ENCODE measurements at places on chromosomes 11 and 22.

DNA sequence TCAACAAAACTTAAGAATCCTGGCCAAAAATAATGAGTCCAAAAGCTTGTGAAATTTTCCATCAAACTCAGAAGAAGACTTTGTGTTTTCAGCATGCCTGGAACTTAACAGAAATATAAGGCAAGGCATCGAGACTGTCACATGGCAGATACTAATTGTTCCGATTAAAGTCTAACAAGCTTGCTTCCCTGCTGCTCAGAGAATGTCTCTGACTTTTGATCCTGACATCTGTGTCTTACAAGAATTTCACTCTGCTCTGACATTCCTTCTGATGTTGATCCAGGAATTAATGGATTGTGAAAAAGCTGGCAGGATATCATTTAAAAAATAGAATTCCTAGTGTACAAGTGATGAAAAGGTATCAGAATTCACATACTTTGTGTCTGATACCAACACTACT, 170.2 kb downstream of the DCDC1 start:
- no peak for DNase-seq

- no peak for DNase-seq
These were observed 16.9 kb downstream of the MRGPRG start for GRCh38 chr11:3201677-3202181.

DNA sequence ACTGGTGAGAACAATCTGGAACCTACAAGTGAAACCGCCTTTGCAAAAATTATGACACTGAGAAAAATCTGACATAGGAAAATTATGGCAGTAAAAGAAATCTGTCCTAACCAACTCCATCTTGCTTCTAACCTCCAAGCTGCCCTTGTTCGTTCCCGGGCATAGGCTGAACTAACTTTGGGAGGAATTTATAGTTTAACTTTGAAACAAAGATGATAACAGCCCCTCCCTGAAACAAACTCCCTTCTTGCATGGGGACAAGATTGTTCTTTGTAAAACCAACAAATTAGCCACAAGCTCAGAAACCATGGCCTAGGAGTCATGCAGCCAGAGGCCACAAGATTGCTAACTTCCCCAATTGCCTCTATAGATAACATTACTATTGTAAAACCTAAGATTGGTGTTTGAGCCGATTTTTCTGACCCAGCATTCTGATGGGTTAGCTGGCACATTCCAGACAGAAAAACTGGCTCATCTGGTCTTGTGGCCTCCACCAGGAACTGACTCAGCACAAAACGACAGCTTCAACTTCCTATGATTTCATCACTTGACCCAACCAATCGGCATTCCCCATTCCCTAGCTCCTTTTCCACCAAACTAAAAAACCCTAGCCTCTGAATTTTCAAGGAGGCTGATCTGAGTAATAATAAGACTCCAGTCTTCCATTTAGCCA, 3.6 kb upstream of the CCDC81 start:
- no peak for DNase-seq

DNA sequence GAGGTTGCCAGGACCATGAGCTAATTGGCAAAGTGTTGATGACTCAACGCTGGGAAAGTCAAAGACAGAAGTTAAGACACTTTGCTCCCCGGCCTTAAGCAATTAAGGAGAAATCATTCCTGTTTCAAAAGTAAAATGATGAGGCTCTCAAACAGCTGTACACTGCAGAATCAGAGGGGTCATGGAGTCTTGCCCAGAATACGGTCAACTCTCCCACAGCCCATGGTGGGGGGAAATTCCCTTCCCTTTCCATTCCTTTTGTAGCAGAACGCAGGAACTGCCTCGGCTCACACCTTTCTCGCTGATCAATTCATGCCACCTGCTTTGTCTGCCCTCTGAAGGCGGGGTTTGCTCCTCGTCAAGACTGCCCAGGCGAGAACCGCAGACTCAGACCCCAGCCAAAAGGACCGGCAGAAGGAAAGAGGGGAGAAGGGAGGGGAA, 52.8 kb downstream of the MN1 start:
- DNase-seq = no peak

DNA sequence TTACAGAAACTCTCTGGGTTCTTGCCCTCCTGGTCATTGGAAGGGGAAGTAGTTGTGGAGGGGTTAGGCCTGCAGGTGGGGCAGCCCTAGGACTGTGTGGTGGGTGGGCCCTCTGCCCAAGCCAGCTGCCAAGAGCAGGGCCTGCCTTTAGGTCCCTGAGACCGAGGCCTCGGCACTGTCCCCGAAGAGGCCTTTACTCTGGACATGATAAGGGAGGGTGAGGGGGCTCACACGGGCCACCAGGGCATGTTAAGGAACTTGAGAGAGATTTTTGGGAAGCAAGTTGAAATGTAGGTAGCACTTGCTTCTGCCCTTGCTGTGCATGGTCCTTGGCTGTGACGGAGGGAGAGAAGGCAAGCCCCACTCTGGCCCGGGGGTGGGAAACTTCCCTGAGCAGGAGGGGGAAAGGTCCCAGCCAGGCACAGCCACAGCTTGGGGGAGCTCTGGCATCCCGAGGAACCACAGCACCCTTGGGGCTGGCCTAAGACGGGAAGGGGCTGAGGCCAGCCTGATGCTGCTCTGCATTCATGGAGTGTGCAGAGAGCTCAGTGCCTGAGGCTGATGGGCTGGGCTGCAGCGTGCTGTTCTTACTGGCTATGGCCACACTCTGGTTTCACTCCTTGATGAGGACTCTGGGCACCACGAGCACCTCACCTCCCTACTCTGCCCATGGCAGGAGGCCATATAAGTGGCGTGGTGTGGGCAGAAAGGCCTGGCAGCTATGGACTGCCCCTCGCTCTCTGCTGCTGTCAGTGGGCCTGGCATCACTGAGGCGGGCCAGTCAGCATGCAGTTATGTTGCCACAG, 7.8 kb upstream of the RANBP1 start:
- no peak for DNase-seq

- DNase-seq = no peak
These were observed 187.0 kb downstream of the DSCAML1 start for GRCh38 chr11:117610045-117610444.

GRCh38 chr11:65780770-65781151, at the start of gene AP5B1:
Gene AP5B1 (minus strand): TSS chr11:65780976. CDS start chr11:65780591, 385 bp downstream.
- no peak for DNase-seq

GRCh38 chr11:61756452-61757212, 4.2 kb downstream of the MYRF start:
- no peak for DNase-seq

DNA sequence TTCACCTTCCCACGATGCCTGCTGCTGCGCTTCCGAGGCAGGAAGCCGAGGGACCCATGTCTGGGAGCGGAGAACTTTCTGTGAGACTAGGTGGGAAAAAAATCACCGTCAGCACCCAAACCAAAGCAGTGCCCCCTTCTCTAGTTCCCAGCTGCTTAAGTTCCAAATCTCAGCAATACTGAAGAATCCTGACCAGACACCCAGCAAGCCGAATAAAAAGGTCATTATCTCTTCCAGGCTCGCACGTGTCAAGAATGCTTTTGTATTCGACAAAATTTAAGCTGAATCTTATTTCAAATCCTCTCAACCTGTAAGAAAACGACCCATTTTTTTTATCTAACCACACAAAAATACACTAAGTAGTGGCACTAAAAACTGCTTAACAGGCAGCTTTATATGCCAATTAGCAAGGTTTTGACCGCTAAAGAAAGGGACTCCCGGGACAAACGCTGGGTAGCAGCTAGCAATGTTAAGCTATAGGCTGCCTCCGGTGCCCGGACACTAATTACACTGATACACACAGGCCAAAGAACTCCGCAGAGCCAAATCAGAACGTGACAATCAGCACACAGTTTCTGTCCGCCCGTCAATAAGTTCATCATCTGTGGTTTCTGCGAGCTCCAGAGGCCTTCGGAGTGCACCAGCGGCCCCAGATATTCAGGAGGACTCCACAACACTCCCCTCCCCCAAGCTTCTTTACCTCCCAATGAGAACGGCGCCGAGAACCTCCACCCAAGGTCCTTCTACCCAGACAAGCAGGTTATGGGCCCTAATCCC, 728 bp downstream of the RPL3 start:
- no peak for DNase-seq

DNA sequence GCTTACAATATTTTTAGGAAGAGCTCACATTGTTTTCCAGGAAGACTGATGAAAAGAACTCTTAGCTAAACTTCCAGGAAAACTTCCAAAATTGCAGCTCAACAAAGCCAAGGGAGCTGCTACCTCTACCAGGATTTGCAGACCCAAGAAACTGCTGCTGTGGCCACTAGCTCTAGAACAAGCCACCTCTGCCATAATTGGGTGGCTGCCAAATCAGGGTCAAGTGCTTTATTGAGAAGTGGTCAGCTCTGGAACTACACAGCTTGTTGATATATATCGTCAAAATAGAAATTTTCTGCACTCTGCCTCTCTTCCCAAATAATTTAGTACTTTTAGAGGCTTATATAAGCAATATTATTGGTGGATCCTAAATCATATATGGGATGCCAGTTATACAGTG, 371.8 kb upstream of the CHORDC1 start:
- no peak for DNase-seq

DNA sequence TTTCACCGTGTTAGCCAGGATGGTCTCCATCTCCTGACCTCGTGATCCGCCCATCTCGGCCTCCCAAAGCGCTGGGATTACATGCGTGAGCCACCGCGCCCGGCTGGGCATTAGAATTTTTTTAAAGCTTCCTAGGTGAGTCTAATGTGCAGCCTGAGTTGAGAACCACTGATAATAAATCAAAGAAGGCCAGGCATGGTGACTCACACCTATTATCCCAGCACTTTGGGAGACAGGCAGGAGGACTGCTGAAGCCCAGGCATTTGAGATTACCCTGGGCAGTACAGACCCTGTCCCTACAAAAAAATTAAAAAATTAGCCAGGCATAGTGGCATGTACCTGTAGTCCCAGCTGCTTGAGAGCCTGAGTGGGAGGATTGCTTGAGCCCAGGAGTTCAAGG, 13.7 kb downstream of the MEI1 start:
- DNase-seq = no peak

DNA sequence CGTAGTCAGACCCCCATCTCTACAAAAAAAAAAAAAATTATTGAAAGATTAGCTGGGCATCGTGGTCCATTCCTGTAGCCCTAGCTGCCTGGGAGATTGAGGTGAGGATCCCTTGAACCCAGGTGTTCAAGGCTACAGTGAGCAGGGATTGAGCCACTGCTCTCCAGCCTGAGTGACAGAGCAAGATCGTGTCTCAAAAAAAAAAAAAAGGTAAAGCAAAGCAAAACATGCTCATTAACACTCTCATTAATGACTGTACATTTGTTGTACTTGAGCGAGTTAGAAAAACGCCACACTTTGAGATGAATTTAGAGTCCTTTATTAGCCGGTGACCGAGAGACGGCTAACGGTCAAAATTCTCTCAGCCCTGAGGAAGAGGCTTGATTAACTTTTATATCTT, 6.2 kb upstream of the SERHL2 start:
- DNase-seq = no peak

DNA sequence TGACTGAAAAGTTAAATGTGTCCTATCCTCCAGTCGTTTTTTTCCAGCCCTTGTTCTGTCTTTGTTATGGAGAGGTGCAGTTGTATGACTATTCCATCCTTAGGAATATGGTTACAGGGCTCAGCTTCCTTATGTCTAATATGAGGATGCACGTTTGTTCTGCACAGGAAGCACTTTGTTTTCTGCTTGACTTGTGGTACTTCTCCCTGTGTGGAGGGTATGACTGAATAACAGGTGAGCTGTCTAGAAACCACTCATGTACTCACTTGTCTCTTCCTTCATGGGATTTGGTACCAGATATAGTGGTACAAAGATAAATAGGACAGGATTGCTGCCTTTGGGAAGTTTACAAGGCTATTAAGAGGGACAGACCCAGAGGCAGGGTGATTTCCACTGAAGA, 17.4 kb downstream of the CABIN1 start:
- no peak for DNase-seq

- no peak for DNase-seq
These were observed 2.9 kb downstream of the SRPRA start for GRCh38 chr11:126265811-126266210.

DNA sequence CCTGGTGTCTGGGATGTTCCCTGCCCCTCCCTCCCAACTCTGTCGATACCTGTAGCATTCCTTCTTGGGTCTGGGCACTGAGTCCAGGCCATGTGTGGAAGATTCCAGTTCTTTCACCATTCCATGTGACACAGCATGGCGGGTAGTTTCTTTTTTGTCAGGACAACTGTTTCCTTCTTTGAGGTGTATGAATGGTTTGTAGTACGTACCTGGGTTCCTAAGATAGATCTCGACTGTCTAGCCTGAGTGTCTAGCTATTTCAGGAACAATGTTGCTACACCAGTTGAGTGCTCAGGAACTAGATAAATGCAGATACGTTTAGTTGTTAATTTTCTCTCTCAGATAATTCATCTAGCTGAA, 43.3 kb downstream of the TNRC6B start:
- DNase-seq = no peak

GRCh38 chr22:19495562-19496323, 16.0 kb downstream of the CDC45 start:
- DNase-seq = no peak

GRCh38 chr11:19107125-19107524, 9.8 kb upstream of the ZDHHC13 start:
- DNase-seq = no peak
